ENCODE measurements at places on chromosomes 16 and 17. TPM values are rescaled to one million over a fixed set of nuclear protein-coding genes. Genes with fewer than 3 reads are reported as not detected.
A peak's percentile ranks its signal among the peaks of the same experiment; 100 is the strongest.

- no peak for DNase-seq
Observed at GRCh38 chr17:1746975-1747543, 4.4 kb downstream of the SERPINF2 start.

DNA sequence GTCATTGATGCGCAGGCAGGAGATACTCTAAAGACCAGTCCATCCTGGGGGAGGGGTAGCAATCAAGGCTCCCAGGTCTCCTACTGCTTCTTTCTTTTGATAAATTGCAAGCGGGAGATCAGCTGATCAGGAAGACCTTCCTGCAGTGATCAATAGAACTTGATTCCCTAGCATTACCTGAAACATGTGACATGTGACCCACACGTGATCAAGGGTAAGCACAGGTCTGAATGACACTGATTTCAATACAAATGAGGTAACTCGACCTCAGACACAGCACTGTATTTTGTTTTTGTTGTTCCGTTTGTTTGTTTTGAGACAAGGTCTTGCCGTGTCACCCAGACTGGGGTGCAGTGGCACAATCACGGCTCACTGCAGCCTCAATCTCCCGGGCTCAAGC is 39.6 kb upstream of the MLYCD start:
- no peak for DNase-seq

- DNase-seq = no peak
Observed at GRCh38 chr17:60229188-60229802, 79.5 kb downstream of the CA4 start.

DNA sequence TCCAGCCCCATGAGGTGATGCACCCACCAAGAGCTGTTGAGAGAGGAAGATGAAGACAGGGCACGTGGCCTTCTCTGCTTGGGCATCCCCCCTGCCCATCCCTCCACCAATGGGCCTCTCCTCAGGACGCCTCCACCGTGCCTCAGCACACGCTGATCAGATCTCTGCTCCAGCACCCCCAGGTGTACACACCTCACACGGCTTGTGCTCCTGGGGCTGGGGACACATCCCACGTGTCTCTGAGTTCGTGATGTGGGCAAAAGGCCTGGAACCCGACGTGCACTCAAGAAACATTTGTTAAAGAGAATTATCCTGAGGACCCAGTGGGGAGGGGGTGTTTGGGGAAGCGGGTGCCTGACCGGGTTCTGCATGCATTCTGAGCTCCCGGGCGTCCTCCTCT is 55.3 kb downstream of the MGAT5B start:
- no peak for DNase-seq

The KRTAP9-8 gene
- not detected for polyA plus RNA-seq

The KRTAP16-1 gene
- polyA plus RNA-seq = not detected

DNA sequence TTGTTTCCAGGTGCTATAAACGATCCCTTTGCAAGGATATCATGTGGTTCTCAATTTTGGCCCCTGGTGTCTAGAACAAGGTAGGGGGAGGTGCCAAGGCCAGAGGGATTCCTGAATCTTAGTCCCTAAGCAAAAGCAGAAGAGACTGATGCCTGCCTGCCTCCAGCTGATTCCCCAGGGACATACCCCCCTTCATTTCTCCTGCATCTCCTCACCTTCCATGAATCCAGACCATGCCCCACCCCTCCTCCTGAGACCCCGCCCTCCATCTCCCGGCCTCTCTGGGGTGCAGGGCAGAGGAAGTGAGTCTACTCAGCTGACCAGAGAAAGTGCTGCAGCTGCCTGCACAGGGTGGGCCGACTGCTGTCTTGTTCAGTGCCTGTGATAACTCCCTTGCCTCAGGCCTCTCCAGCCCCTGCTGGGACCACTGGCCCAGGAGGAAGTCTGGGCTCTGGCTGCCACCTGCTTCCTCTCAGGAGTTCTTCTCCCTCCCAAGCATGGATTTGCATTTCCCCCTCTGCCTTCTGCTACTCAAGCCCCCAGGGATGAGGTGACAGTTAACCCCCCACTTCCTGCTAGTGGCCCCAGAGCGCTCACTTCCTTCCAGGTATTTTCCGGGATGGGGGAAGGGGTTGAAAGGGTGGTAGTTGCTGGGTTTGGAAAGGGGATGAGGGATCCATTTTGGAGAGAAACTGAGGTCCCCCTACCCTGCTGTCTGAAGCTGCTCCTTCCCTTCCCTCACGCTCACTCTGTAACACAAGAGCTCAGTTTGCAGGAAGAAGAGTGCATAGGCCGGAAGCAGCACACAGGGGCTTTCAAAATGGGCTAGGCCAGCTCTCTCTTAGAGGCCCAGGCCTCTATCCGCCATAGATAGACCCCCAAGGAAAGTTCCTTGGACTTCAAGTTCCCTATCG is 10.5 kb upstream of the TSPOAP1 start:
- peak; percentile 60 for DNase-seq

Data from large intestine (tissue), 12 donors.